ENCODE measurements at places on chromosomes 11 and 22.

DNA sequence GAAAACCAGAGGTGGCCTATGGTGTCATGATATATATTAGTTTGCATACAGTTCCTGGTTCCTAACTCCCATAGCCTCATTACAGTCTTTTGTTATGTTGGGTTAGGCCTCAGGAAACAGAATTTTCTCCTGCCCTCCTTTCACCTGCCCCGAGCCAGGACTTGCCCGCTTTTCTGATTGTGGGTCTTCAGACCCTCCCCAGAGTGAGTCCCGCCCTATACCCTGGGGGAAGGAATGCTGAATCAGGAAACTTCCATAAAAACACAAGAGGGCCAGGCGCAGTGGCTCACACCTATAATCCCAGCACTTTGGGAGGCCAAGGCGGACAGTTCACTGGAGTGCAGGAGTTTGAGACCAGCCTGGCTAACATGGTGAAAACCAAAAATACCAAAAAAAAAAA lies 70.9 kb downstream of the SLC35F2 start:
- DNase-seq, result no peak

GRCh38 chr22:26804911-26805539 lies 147.6 kb downstream of the MIAT start:
- no peak for DNase-seq

- no peak for DNase-seq
Measured at GRCh38 chr22:45207981-45208664, 32.6 kb downstream of the KIAA0930 start.

GRCh38 chr11:26199331-26200095 lies 132.4 kb upstream of the ANO3 start:
- no peak for DNase-seq

DNA sequence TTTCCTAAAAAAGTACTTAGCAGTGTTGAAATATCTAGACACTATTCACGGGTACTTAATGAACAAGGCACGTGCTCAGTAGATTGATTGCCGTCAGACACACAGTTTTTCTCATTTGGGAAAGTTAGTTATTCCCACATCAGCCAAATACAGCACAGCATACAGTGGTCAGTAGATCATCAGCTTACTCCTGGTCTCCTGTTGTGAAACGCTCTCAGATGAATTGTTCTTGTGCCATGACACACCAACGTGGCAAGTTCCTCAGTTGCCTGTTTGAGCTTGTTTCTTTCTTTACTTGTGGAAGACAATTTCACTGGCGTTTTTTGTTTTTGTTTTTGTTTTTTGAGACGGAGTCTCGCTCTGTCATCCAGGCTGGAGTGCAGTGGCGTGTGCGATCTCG lies 8.6 kb downstream of the TAB1 start:
- DNase-seq, result no peak

DNA sequence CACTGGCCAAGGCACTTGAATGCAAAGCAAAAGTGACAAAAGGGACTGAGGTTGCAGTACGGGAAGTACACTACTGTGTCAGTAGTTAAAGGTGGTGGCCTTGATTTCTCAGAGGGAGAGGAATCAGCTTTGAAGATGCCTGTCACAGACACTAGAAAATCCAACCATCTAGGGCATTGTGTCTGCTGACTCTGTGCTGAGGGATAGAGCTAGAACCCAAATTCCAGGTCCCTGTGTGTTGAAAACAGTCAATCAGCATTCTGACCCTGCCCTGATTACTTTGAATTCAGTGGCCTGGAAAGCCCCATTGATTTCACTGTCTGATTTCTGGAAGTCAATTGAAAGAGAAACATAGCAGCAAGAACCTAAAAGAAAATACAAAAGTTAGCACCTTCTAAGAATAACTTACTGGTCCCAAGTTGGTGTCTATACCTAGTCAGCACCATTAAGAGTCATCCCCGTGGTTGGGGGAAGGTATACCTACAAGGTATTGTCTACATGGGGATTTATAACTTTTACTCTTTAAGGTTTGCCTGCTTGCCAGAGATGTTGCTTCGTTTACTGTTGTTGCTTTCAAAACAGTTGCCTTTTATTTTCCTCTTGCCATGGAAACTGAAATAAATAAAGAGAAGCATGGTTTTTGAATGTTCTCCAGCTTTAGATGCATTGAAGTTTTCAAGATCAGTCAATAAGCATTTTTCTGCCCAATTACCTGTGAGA lies 97.3 kb downstream of the PDHX start:
- DNase-seq, result peak; percentile 75

DNA sequence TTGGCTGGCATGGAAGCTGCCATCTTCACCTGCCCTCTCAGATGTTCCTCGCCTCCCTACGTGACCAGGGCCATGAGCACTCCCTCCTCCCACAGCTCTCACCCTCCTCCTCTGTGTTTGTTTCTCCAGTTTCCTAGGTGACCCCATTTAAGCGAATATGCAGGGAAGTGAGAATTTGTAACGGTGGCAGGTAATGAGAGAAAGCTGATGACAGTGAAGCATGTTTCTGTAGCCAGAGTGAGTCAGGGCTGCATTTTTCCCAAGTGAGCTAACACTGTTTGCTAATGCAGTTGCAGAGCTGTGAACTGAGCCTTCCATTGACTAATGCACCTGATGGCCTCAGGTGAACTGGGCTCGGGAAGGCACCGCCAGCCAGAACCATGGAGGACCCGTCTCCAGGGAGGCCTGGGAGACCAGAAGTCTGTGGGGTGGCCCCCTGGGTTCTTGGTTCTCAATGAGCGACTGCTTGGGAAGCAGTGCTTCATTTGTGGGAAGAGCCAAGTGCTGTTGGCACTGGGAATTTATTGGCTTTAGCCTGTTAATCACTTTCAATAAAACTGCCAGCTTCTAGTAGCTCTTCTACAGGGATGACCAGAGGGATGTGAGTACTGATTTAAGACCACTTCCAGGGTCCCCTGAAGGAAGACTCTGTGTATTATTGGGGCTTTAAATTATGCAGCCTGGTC lies 64.5 kb downstream of the BARX2 start:
- no peak for DNase-seq

DNA sequence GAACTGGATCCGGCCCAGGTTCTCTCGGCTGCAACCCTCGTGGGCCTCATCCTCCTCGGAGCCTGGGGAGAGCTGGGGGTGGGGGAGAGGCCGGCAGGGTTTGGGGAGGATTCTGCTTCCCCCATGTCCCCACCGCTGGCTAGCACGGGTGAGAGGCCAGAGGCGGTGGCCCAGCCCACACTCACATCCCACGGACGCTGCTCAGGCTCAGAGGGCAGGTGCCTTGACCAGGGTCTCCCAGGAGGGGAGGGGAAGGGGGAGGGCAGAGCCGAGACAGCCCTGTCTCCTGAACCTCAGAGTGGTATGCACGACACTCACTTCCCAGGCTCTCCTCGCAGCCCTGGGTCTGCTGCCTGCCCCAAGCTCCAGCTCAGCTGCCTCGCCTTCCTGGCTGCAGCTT lies 19.6 kb downstream of the LRRC10B start:
- no peak for DNase-seq

DNA sequence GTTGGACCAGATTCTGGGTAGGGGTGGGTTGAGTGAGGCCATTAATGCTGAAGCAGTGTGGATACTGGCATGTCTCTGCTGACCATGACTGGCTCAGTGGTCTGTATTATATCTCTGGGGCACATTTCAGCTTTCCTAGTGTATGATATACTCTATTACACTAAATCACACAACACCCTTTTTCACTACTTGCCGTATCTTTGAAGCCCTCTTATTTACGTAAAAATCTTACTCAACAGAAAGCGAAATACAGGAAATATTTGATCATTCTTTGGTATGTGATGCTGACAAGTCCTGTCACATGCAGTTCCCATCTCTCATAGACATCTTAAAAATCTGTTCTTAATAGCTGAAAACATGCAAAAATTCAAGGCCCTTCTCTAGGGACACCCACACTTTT lies 40.3 kb downstream of the OR5B17 start:
- DNase-seq, result no peak

DNA sequence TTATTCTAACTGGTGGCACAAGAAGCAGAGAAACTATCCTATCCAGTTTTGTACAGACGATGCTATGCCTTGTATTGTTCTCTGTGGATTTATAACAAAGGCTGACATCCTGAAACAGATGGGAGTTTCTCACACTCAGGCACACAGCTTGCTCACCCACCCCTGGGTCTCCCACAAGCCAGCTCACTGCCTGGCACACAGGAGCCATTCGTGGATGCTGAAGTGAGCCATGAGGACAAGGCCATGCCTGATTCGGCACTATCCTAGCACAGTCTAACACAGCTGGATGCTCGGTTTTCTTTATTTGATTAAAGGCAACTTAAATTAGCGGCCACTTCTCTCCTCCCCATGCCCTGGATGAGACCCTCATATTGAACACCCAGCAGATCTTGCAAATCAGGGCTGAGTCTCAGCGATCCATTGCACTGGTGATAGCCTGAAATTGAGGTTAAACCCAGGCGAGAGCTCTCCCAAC lies 25.7 kb upstream of the TMPRSS4 start:
- no peak for DNase-seq

DNA sequence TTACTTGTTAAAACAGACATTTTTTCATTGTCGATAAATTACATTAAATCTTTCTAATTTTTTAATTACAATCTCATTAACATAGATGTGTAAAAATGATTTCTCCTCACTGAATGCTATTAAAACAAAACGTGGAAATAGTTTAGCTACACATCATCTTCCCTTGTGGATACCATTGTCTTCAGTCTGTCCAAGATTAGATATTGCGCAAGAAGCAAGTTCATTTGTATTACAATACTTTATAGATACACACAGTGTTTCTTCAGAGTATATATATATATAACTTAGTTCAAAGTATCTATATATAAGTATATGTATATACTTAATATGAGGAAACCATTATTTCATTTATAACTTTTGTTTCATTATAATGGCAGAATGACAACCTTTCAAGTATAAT lies 883.3 kb upstream of the CNTN5 start:
- DNase-seq, result no peak

- no peak for DNase-seq
Measured at GRCh38 chr11:10483584-10483983, 28.5 kb downstream of the AMPD3 start.

DNA sequence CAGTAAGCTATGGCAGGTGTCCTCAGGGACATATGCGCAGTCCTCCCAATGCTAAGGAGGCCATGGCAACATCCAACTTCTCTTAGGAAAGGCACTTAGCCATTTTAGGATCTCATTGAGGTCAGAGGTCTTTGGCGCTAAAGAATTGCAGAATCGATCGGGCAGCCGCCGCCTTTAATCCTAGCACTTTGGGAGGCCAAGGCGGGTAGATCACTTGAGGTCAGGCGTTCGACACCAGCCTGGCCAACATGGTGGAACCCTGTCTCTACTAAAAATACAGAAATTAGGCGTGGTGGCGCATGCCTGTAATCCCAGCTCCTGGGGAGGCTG lies 1.2 kb upstream of the CHID1 start:
- no peak for DNase-seq

- DNase-seq, result no peak
Measured at GRCh38 chr11:8937159-8937558, 4.4 kb upstream of the C11orf16 start.

DNA sequence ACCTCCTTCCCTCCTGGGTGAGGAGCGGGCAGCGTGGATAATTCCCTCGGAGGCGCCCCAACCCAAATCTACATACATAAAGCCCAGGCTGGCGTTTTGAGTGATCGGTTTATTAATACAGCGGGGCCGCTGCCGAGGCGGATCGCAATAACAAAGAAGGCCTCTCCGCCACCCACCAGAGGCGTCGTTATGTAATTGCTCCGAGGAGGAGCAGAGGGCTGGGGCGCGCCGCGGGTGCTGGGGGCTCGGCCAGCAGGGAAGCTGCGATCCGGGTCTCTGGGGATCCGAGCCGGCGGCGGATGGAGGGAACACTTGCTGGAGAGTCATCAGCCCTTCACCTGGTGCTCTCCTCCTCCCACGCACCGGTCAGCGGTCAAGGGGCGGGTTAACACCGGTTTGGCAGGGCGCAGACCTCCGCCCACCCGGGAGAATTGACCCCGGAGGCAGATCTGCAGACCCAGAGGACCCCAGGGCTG lies 6.4 kb upstream of the TP53I11 start:
- DNase-seq, result no peak

DNA sequence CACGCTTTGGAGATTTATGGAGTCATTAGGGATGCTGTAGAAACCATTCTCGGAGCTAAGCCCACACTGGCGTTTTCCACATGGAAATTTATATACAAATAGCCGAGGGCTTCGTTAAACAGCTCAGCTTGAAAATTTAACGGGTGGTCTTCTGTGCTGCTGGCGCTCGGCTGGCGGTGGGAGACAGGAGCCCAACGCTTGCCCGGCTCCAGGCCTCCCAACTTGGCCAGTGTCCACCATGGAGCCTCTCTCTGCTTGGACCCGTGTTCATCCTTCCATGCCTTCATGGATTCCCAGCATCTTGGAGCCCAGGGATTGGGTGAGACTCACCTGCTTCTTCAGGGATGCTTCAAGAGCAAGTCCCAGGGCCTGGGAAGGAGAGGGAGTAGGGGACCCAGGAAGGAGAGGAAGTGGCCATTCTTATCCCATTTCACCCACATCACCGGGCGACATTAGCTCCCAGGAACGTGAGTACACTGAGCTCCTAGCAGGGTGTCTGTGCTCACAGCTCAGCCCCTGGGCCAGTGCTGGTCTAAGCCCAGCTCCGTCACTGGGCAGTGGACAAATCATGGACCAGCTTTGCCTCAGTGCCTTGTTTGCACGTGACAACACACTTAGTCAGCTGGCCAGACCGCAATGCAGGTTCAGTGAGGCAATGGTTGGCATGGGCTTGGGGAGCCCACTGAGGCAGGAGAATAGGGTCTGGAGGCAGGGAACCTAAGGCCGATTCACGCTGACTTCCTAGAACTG lies 944.3 kb downstream of the BRD1 start:
- no peak for DNase-seq

- no peak for DNase-seq
Measured at GRCh38 chr22:45579806-45580725, 77.4 kb downstream of the FBLN1 start.

- DNase-seq, result peak; percentile 97
Measured at GRCh38 chr22:50507421-50507990, at the start of gene LMF2. TSS of gene LMF2 (minus strand) at chr22:50507702. CDS start at chr22:50507675, 27 bp downstream.

GRCh38 chr11:13358596-13359270 lies 81.1 kb downstream of the BMAL1 start:
- no peak for DNase-seq
